COR-L47 (cell line): ENCODE measurements at places on chromosomes 11 and 22.
A peak's percentile ranks its signal among the peaks of the same experiment; 100 is the strongest.

GRCh38 chr22:42697542-42698013 is 23.1 kb downstream of the A4GALT start:
- no peak for DNase-seq

- no peak for DNase-seq
Measured at GRCh38 chr11:45150301-45150700, 3.9 kb downstream of the PRDM11 start.

DNA sequence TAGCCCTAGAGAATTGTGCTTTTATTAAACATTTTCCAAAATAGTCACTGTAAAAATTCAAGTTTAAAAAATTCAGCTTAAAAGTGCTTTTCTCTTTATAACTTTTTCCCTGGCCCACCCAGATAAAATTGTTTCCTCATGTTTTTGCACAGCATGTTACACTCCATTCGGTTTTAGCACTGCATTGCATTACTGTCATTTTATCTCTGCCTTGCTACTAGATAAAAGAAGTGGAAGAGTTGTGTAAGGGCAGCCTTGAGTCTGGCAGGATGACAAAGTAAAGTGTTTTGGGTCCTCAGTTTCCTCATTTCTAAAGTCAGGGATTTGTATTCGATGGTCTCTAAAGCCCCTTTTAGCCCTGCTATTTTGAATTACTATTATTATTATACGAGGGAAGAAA is 99.8 kb downstream of the ATM start:
- DNase-seq: no peak

DNA sequence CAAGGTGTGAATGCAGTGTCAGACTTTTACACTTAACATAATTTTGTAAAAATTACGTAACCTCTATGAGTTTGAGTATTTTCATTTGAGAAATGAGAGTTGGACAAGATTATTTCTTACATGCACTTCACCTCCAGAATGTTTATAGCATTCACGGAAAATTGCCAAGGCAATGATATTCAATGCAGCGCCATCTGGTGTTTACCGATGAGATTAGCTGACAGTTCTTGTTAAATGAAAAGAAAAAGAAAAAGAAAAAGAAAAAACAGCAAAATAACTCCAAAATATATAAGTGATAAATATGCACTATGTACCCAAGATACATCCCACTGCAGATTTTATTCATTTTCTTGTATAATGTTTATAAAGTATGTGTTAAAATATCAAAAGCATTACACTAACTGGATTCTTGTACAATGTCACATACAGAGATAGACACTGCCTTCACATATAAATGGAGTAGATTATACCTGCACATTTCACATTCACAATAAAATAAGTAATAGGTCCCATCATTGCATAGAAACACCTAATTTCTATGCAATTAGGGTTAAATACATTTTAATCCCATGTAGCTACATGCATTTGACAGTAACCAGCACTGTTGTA is 976.3 kb upstream of the FAT3 start:
- peak; percentile 34 for DNase-seq

DNA sequence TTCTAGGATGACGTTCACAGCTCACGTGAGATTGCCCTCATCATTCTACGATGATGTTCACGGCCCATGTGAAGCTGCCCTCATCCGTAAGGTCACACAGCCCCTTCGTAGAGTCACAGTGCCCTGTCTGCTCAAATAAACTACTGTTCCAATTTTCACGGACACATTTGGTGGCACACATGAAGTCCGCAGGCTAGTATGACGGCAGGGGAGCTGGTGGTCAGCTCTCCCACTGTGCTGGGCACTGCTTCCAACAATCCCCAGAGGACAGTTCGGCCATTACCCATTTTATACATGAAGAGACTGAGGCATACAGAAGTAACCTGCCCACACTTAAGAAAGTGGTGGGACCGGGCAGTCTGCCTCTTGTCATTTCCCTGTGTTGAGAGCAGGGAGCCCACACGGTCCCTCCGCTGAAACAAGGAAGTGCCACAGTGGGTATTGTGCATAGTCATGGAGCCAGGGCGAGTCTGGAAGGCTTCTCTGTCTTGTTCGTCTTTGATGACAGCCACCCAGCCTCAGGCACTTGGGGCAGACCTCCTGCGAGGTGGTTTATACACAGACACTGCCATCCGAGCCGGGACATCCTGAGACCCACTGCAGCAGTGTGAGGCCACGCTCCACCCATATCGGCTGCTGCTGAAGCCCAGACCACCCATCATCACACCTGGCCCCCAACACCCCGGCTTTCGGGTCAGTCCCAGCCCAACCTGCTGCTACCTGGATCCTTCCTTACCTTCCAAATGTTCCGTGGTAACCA is 114.3 kb downstream of the PHF21B start:
- DNase-seq: no peak

GRCh38 chr11:45430361-45430760 is 144.2 kb upstream of the SYT13 start:
- no peak for DNase-seq

GRCh38 chr11:1780700-1781592 is 17.2 kb upstream of the CTSD start:
- no peak for DNase-seq
